ENCODE measurements at places on chromosomes 6 and 20.

GRCh38 chr6:144248003-144248402 lies 37.1 kb upstream of the UTRN start:
- no peak overlapping the region for H3K4me3 ChIP-seq
- no peak for DNase-seq
- H3K27ac ChIP-seq: no peak overlapping the region
- H3K4me1 ChIP-seq: no peaks in the 10 kb centered on the region
- no peaks in the 10 kb centered on the region for H3K27me3 ChIP-seq

GRCh38 chr20:33291830-33292355 lies 8.9 kb downstream of the BPIFB1 start:
- DNase-seq: no peak
- no peaks in the 10 kb centered on the region for H3K36me3 ChIP-seq
- no peak overlapping the region for H3K4me3 ChIP-seq
- no peaks in the 10 kb centered on the region for H3K4me1 ChIP-seq
- H3K27me3 ChIP-seq: peaks cover 16% of the 10 kb centered on the region

- no peaks in the 10 kb centered on the region for H3K27me3 ChIP-seq
- H3K36me3 ChIP-seq: no peaks in the 10 kb centered on the region
- H3K4me1 ChIP-seq: no peaks in the 10 kb centered on the region
- H3K27ac ChIP-seq: no peak overlapping the region
Observed at GRCh38 chr6:99833034-99833433, 161.0 kb downstream of the MCHR2 start.

- no peaks in the 10 kb centered on the region for H3K36me3 ChIP-seq
- DNase-seq: no peak
- H3K27me3 ChIP-seq: no peaks in the 10 kb centered on the region
- no peak overlapping the region for H3K4me3 ChIP-seq
Observed at GRCh38 chr20:59134182-59134581, 29.4 kb upstream of the ZNF831 start.

GRCh38 chr6:157579467-157580031 lies 198.6 kb downstream of the ZDHHC14 start:
- no peaks in the 10 kb centered on the region for H3K27me3 ChIP-seq
- H3K36me3 ChIP-seq: no peaks in the 10 kb centered on the region
- peak overlapping the region; percentile 38 for H3K27ac ChIP-seq
- no peak overlapping the region for H3K4me3 ChIP-seq

- H3K36me3 ChIP-seq: no peaks in the 10 kb centered on the region
- no peak overlapping the region for H3K27ac ChIP-seq
- H3K4me1 ChIP-seq: no peaks in the 10 kb centered on the region
- no peaks in the 10 kb centered on the region for H3K27me3 ChIP-seq
- DNase-seq: no peak
Observed at GRCh38 chr6:91653895-91654294, 1067.0 kb upstream of the MAP3K7 start.

All from heart right ventricle (tissue), 16 donors.